ENCODE measurements at places on chromosomes 3 and 15.

GRCh38 chr3:169118666-169119370, 544.7 kb downstream of the MECOM start:
- DNase-seq, result no peak

DNA sequence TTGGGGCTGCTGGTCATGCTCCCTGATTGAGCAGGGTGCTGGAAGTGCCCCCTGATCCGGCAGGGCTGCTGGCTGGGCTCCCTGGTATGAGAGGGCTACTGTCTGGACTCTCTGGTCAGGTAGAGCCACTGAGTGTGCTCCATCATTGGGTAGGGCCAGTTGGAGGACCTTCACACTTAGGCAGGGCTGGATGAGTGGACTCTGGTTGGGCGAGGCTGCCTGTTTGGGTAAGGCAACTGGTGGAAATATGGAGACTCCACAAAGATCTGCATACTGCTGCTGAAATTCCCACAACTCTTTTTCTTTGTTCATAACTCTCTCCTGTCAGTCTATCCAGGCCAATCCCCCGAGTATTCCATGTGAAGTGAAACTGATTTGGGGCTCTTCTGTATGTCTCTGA, 80.8 kb downstream of the CD200 start:
- no peak for DNase-seq

DNA sequence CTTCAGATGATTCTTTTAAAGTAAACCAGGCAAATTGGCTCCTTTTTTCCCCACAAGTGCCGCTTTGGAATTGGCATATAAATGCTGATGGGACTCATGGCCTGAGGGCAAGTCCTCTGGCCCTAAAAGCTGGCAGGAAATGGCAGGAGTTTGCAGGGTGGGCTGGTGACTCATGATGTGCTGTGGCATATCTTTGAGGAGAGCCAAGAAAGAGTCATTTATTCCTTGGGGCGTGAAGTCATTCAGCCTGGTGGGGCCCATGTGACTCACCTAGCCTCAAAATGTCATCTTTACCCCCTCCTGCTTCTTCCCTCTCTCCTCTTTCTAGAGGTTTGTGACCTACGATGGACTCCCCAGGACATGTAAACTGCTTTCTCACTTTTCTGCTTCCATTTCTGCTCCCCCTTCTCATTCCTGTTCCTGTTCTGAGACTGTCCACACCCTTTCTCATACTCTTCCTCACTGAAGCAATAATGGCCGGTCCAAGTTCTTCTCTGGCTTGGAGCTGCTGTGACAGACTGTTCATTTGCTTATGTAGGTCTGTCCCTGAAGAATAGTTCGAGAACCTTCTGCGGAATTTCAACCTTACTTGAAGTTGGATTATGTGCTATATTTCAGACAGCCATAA, 326.1 kb downstream of the SATB1 start:
- DNase-seq, result no peak

GRCh38 chr3:101998256-101998926, 149.1 kb downstream of the NFKBIZ start:
- DNase-seq, result no peak

GRCh38 chr3:65558826-65559225, 479.9 kb downstream of the MAGI1 start:
- no peak for DNase-seq

DNA sequence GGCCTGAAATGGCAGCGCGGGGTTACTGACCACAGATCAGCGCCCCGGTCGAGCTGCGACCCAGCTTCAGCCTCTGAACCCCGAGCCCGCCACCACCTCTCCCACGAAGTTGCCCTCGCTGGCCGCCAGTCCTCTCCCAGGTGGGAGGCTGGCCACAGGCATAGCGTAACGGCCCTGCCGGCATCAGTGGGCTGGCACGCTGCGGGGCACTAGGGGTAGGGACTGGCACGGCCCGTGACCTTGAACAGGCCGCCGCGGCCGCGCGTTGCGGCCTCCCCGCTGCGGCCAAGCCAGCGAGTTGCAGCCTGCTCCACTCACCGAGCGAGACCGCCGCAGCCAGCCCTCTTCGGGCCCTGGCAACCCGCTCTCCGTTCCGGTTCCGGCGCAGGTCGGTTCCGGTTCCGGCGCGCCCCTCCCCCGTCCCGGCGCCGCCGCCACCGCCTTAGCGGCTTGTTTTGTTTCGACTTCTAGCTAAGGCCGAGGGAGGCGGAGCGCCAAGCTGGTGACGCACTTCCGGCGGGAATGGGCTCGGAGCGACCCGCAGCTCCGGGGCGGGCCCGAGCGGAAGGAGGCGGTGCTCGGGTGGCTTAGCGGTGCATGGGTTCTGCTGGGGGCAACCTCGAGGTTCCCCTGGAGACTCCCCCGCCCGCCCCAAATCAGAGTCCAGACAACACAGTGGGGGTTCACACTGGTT, at the start of gene USP19:
USP19 (minus strand) TSS at position 386 of the 694 bp plus-strand sequence. CDS start 1,678 bp downstream, outside the sequence.
- peak; percentile 80 for DNase-seq

GRCh38 chr3:164094546-164094945, 983.8 kb downstream of the SI start:
- DNase-seq, result no peak

GRCh38 chr3:143016321-143016972, 15.1 kb downstream of the U2SURP start:
- no peak for DNase-seq

DNA sequence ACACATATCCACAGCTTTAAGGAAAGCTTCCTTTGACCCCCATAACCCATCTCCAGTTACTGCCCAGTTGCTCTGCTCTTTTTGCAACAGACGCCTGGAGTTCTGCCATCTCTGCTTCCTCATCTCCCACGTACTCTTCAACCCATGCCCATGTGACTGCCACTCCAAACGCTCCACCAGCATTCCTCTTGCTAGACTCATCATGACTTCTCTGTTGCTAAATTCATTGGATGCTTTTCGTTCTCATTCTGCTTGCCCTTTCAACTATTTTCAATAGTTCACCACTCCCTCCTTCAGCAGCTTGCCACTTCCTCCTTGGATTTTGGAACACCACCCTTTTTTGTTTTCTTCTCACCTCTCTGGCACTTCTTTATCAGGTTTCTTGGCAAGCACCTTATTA, 2.7 kb upstream of the KNSTRN start:
- DNase-seq, result no peak

- no peak for DNase-seq
Observed at GRCh38 chr3:11221818-11222415, 50.3 kb upstream of the ATG7 start.

- no peak for DNase-seq
Observed at GRCh38 chr3:72335458-72336095, 512.7 kb downstream of the SHQ1 start.

- DNase-seq, result no peak
Observed at GRCh38 chr15:79366691-79367090, 55.8 kb downstream of the TMED3 start.

- DNase-seq, result no peak
Observed at GRCh38 chr15:81948751-81949150, 97.1 kb downstream of the MEX3B start.

GRCh38 chr3:160009525-160009924, 20.9 kb downstream of the IL12A start:
- no peak for DNase-seq

GRCh38 chr3:156812521-156813335, 13.4 kb upstream of the LEKR1 start:
- no peak for DNase-seq

DNA sequence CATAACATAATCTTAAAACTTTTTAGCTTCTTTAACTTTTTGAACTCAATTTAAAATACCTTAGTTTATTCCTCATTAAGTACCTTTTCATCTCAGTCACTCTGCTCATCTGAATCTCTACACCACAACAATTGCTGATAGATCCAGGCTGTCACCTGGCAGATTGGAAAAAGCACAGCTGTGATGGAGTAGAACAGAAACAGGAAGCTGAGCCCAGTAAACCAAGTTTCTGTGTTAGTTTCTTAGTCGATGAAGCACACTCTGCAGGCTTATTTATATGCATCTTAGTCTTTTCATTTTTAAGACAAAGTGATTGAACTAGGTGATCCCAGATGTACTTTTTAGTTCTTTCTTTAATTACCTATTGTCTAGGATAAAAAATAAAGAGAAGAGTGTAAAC, 1398.0 kb upstream of the ALCAM start:
- no peak for DNase-seq

- no peak for DNase-seq
Observed at GRCh38 chr3:106529738-106530137, 660.9 kb upstream of the CBLB start.

GRCh38 chr3:164004205-164004604, 1074.1 kb downstream of the SI start:
- DNase-seq, result no peak

- no peak for DNase-seq
Observed at GRCh38 chr3:39286771-39287170, 6.9 kb upstream of the CX3CR1 start.

- DNase-seq, result no peak
Observed at GRCh38 chr3:5426094-5426883, 238.8 kb downstream of the EDEM1 start.

GRCh38 chr3:141594357-141594756, 107.5 kb downstream of the RASA2 start:
- no peak for DNase-seq
